ENCODE measurements at places on chromosomes 12 and 14.

- DNase-seq, result no peak
Measured at GRCh38 chr14:33805593-33805992, 145.3 kb downstream of the EGLN3 start.

- no peak for DNase-seq
Measured at GRCh38 chr12:60072911-60073310, 477.1 kb downstream of the SLC16A7 start.

DNA sequence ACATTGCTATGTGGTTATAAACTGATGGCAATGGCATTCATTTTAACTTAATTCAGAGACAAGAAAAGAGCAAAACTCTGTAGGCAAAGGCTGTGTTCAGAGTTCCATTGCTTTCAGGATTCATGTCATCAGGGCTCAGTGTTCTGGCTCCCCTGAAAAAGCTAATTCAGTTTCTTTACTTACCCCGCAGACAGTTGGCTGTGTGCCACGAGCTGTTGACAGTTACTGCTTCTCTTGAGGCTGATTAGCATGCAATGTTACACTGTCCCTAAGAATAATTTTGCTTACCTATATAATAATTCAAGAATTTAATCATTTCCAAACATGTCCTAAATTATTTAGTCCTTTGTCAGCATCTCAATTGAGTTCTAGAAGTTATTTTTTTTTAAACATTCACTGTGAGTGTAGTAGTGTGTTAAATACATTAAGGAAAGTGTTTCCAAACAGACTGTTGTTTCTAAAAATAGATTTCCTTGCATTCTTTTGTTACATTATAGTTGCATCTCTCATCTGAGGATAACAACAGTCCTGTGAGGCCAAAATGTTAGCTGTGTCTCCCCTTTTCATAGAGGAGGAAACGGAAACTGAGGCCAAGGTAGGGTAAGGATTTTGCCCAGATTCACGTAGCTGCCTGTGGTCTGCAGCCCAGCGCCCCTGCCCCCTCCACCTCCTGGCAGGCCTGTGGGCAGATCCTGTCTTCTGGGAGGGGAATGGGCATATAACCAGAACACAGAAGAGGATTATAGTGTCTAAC is 98.6 kb downstream of the PELI2 start:
- DNase-seq, result peak; percentile 61

GRCh38 chr14:99387880-99388279 is 92.8 kb downstream of the SETD3 start:
- DNase-seq, result no peak

DNA sequence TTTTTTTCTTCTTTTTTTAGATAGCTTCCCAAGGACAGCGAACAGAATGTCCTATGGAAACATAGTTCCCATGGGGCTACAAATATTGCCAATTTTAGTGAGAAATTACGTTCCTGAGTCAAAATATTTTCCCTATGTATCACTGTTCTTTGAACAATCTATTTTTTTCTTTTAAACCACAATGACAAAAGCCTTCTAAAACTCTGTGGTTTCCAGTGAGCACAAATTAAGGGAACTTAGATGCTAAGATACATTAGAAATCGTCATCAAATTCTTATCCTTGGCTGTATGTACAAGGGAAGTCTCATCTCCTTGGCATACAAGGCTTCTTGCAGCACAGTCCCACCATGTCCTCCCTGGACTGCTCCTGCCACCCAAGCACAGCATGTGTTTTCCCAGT is 17.9 kb downstream of the CPM start:
- no peak for DNase-seq

- peak; percentile 92 for DNase-seq
Measured at GRCh38 chr12:569803-570434, 93.3 kb downstream of the NINJ2 start.
